ENCODE measurements at places on chromosomes 5 and 9. TPM values are rescaled to one million over a fixed set of nuclear protein-coding genes. Genes with fewer than 3 reads are reported as not detected.

DENND4C gene
- total RNA-seq = 58.3 TPM

IER5L gene
- 23.5 TPM for total RNA-seq

RANBP3L gene
- 0.76 TPM for total RNA-seq

SLC27A6 gene
- not detected for total RNA-seq

MOB3B gene
- total RNA-seq = 3.2 TPM

ANKRD18B gene
- total RNA-seq = not detected

MIER3 gene
- total RNA-seq = 20.9 TPM

IL7R gene
- 5.3 TPM for total RNA-seq

KIF12 gene
- total RNA-seq = not detected

ZDHHC11B gene
- 14.9 TPM for total RNA-seq

FBXL7 gene
- 22.1 TPM for total RNA-seq

DNA sequence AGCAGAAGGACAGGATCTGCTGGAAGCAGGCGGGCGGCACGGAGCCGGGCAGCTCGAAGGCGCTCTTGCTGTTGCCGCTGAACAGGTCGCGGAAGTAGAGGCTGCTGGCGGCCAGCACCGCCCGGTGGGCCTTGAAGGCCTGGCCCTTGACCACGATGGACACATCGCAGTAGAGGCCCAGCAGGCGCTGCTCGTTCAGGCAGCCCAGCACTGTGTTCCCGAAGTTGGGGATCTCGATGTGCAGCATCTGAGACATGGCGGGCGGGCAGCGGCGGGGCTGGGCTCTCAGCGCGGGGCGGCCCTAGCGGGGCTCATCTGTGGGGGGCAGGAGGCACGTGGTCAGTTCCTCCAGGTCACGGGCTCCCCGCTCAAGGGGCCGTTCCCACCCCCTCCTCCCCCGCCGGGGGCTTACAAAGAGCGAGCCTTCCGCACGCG lies 44.8 kb downstream of the NACC2 start:
- no peak for DNase-seq

GRCh38 chr5:169641253-169641652 lies 4.2 kb downstream of the DOCK2 start:
- DNase-seq = no peak

DNA sequence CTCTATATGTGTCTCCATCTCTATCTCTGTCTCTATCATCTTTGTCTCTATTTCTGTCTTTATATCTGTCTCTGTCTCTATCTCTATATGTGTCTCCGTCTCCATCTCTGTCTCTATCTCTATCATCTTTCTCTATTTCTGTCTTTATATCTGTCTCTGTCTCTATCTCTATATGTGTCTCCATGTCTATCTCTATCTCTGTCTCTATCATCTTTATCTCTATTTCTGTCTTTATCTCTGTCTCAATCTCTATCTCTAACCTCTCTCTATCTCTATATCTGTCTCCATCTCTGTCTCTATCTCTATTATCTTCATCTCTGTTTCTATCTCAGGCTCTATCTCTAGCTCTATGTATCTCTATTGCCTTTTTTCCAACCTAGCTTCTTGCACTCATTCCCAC lies 37.0 kb downstream of the IRX4 start:
- DNase-seq = no peak

- DNase-seq = no peak
These were observed 158.5 kb downstream of the FSTL4 start for GRCh38 chr5:133453831-133454230.

DNA sequence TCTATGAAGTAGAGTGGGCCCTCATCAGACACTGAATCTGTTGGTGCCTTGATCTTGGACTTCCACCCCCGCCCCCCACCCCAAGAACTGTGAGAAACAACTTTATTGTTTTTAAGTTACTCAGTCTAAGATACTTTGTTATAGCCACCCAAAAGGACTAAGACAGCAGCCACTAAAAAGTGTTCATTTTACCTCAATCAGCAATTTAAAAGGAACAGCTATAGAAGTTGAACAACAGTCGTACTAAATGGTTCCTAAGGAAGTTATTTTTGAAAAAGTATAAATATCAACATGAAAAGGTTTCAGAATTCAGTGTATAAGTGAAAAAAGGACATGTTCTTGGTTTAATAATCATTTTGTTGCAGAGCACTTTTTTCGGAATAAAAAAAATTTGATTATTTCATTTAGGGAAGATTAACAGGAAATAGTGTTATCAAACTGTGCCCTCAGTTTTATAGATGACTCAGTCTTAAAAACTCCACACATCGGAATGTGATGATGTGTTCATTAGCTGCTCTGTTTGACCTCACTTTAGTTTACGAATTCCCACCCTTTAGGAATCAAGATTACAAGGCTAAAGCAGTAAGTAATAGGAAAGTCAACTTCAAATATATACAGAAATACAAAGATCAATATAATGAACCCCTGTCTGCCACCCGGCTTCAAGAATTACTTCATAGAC lies 71.2 kb downstream of the MTAP start:
- no peak for DNase-seq

- no peak for DNase-seq
These were observed 60.8 kb downstream of the FOXD1 start for GRCh38 chr5:73387601-73388305.

GRCh38 chr5:86833868-86834267 lies 216.1 kb downstream of the COX7C start:
- DNase-seq = no peak

DNA sequence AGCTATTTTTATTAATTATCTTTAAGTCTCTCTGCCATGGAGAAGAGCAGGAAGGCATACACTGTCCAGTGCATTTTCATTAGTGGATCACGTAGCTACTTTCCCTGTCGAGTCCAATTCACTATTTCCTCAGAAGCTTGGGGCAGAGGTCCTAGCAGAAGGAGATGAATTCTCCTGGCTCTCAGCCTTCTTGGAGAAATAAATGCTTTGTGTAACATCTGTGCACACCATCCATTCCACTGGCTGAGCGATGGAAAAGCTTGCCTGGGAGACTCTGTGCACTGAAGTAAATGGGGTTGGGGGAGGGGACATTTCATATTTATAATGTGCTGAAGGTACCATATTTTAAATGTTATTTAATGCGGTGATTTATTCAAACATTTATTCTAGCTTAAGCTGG lies 23.4 kb downstream of the PROP1 start:
- no peak for DNase-seq

- DNase-seq = no peak
These were observed 64.6 kb upstream of the SIMC1 start for GRCh38 chr5:176173647-176174046.

DNA sequence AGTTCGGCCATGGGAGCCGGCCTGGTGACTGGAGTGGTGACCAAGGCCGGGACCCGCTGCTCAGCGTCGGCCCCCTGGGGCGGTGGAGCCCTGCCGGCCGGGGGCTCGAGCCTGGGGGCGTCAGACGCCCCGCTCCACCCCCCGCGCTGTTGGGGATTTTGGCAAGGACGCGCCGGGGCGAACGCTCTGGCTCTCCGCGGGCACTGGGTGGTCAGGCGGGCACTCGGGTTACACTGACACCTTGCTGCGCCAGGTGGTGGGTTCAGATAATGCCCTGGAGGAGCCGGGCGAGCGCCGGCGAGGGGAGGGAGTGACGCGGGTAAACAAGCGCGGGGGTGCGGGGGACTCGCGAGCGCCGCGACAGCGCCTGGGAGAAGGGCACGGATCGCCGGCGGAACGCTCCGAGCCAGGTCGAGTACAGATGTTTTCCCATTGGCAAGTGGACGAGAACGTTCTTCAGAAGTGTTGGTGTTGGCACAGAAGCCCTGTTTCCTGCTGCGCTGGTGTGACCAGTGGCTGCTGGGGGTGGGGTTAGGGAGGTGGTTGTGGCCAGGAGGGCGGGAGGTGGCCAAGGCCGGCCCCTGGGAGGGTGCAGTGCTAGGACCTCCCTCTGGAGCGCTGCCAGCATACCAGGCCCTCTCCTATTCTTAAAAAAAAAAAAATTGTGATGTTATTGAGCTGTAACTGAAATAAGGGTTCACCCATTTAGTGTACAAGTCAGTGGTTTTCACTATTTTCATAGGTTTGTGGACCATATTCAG lies 773 bp downstream of the SQSTM1 start:
- peak; percentile 99 for DNase-seq

- no peak for DNase-seq
These were observed 1061.8 kb downstream of the CDH12 start for GRCh38 chr5:21791304-21791703.

GRCh38 chr5:130018641-130019040 lies 114.4 kb downstream of the CHSY3 start:
- DNase-seq = no peak

GRCh38 chr9:111147041-111147440 lies 108.8 kb upstream of the LPAR1 start:
- no peak for DNase-seq

DNA sequence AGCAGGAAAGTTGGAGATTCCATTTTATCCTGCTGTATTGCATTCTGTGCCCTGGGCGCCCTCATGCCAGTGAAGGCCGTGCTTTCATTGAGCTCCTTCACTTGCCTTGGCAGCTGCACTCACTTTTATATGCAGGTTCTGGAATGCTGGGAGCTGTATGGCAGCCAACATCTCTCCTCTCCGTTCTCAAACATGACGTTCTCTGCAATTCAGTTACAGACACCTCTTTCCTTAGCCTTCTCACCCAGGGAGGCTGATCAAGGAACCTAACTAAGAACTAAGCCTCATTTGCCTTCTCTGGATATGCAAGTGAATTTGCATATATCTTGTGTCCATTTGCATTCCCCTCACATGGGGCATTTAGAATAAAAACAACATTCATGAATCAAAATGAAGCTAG lies 29.4 kb upstream of the PURA start:
- DNase-seq = no peak

- no peak for DNase-seq
These were observed 1162.9 kb upstream of the WWC1 start for GRCh38 chr5:167128581-167128980.

GRCh38 chr5:52740007-52740406 lies 47.7 kb upstream of the ITGA1 start:
- no peak for DNase-seq

GRCh38 chr5:154576429-154576806 lies 98.4 kb upstream of the HAND1 start:
- DNase-seq = no peak

DNA sequence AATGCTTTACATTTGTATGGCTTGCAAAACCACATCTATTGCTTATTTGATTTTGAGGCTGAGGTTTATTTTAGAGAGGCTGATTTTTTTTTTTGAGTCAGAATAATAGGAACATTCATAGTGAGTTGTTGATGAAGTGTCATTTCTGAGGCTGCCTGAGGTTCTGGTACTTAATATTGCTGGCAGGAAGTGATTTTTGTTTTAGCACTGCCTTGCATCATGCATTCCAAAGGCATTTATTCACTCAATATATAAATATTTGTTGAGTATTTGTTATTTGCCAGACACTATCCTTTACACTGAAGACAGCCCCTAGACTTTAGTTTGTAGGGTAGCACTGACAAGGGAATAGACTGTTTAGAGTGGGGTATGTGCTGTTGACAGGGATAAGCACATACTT lies 2.7 kb downstream of the RNF20 start:
- no peak for DNase-seq

DNA sequence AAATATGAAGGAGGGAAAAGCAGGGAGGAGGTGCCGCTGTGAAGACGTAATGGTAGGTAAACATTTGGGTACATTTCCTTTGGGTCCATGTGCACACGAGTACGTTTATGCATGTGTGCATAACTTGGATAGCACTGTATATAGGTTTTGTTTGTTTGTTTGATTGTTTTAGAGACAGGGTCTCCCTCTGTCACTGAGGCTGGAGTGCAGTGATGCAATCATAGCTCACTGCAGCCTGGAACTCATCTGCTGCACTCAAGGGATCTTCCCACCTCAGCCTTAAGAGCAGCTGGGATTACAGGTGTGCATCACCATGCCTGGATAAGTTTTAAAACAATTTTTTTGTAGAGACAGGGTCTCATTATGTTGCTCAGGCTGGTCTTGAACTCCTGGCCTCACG lies 94.0 kb downstream of the THBS4 start:
- no peak for DNase-seq

- DNase-seq = no peak
These were observed 72.0 kb downstream of the CEP120 start for GRCh38 chr5:123351240-123351639.

GRCh38 chr5:57186194-57186593 lies 12.3 kb downstream of the GPBP1 start:
- no peak for DNase-seq

GRCh38 chr5:72523960-72524582 lies 16.9 kb upstream of the ZNF366 start:
- no peak for DNase-seq

DNA sequence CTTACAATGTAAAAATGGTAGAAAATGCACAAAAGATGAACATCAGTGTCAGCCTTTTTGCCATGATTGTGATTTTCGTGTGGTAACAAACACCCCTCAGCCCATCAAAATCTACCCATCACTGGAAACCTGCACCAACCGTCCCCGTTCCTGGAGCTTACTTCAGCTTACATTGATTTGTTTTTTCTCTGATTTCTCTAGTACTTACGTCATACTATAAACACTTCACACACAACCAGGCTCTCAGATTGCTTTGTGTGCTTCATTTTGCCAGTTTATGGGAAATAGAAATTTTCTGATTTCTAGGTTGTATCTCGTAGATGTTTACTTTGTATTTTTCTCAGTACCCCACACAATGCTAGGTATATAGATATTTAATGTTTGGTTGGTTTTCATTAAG lies 129.1 kb downstream of the RAB3C start:
- no peak for DNase-seq

GRCh38 chr9:133351908-133352634 lies 4.1 kb downstream of the RPL7A start:
- DNase-seq = no peak

GRCh38 chr9:137688725-137689124 lies 69.9 kb downstream of the EHMT1 start:
- DNase-seq = peak; percentile 69

GRCh38 chr9:21504894-21505293 lies 22.8 kb upstream of the IFNE start:
- no peak for DNase-seq

- DNase-seq = no peak
These were observed 136.6 kb downstream of the SEC61B start for GRCh38 chr9:99358668-99359067.

DNA sequence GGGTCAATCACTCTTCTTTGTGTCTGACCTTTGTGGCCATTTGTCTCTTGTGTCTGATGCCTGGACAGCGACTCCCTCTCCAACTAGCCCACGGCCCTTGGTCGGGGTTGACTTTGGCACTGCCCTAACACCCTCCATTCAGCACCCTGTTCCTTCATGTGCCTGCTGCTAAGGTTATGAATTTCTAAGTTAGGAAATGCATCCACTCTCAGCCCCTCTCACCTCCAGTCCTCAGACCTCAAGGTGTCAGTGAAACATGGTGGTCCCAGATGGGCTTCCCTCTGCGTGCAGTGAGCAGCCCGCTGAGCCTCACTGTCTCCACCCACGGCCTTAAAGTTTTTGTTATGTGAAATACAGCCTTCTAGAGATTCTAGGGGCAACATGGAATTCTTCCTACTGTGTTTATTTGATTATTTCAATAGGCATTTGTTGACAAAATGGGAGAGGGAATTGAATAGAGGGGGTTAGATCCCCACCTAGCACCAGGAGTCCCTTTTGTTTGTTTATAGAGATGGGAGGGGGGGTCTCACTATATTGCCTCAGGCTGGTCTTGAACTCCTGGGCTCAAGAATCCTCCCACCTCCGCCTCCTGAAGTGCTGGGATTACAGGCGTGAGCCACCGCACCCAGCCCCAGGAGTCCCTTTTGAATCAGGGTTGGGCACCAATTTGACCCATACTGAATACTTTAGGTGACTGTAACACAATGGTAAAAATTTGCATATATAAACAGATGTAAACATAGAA lies 1.6 kb upstream of the GLIPR2 start:
- DNase-seq = no peak

- no peak for DNase-seq
These were observed 12.1 kb downstream of the GALNT10 start for GRCh38 chr5:154202379-154203260.

- no peak for DNase-seq
These were observed 32.9 kb upstream of the SLC36A1 start for GRCh38 chr5:151414536-151414935.

Measured in posterior vena cava (tissue), 2 donors.